ENCODE measurements at places on chromosomes 4 and X.

GRCh38 chr4:182547435-182547834 is 304.2 kb downstream of the TENM3 start:
- no peak for DNase-seq

DNA sequence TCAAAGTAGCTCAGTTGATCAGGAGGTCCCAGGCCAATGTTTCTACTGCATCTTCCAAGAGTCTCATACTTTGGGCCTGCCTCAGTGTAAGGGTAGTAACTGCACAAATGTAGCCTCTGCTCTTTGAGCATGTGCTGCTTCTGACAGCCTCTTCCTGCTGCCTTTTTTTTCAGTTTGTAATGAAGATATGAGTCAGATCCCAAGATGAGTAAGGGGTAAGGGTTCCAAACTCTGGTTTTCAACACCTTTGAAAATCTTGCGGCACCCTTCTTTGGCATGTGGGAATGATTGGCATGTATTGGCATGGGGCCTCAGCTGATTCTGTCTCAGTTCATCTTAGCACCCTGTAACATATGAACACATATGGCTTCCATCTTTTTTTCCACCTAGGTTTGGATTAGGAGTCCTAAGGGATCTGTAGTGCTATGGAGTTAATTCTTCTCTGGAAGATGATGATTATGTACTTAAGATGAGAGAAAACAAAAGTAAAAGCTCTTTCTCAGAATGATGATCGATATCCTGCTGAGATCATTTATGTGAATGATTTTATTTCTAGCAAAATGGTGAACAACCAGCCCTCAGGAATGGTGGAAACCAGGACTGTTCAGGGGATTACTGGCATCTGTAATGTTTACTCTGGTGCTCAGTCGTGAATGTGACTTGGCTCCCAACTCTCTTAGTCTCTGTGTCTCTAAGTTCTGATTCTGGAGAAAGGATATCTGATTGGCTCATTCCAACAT is 118.7 kb upstream of the PRPS2 start:
- no peak for DNase-seq

GRCh38 chr4:128354205-128354821 is 66.7 kb upstream of the PGRMC2 start:
- no peak for DNase-seq

- DNase-seq, result peak; percentile 18
Observed at GRCh38 chr4:105990933-105991332, 95.7 kb downstream of the NPNT start.
